ENCODE measurements at places on chromosomes 5 and 9.

DNA sequence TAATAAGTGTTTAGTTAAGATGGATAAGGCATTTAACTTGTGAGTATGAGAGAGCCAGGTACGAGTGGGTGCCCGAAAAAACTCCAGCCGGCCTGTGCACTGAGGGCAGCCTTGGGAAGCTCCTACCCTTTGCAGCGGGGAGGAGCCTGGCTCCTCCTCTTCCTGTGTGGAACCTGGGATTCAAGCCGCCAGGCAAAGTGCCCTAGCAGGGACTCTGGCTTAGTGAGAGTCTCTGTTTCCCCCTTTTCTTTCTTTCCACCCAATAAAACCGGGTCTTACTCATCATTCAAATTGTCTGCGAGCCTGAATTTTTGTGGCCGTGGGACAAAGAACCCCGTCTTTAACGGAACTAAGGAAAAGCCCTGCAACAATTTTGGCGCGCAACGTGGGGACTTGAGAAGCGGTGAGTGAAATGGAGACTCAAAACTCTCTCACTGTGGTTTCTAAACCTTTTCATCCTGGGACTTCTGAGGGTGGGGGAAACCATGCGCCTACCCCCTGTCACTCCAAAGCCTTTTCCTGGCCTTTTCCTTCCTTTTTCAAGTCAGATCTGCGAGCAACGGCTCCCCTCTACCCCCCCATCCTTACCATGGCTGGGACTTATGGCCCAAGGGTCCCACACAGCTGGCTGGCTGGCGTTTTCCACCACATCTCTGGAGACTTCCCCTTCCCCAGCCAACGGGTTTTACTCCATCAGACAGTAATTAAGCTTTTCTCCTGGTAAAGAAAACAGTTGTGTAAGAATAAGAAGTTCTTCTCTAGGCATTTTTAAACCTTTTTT lies 535.7 kb upstream of the ACO1 start:
- no peak for DNase-seq

DNA sequence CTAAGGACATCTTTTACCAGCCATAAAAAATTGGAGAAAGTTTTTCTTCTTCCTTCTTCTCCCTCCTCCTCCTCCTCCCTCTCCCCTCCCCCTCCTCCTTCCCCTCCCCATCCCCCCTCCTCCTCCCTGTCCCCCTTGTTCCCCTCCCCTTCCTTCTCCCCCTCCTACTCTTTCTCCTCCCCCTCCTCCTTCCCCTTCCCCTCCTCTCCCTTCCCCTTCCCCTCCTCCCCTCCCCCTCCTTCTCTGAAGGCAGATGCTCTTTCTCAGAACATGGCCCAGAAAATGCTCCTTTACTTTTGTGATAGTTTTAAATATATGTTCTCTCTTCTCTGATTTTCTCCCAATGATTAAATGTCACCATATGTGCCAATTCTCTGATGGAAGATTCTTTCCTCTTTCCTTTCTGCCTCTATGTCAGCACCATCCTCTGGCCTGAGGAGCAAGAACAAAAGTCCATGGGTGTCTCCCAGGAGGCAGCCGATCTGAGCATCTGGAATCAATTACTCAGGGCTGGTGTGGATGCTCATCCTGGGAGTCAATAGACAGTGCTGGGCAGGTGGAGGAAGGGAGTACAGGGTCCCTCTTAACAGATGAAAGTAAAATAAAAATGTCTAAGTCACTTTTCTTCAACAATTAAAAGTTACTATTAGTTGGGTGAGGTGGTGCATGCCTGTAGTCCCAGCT lies 63.0 kb upstream of the GNA14 start:
- no peak for DNase-seq

GRCh38 chr5:160488394-160489325 lies 67.0 kb downstream of the PTTG1 start:
- DNase-seq: no peak

- no peak for DNase-seq
These were observed 46.7 kb downstream of the GRIA1 start for GRCh38 chr5:153537207-153537606.

GRCh38 chr5:42495914-42496313 lies 72.7 kb downstream of the GHR start:
- no peak for DNase-seq

DNA sequence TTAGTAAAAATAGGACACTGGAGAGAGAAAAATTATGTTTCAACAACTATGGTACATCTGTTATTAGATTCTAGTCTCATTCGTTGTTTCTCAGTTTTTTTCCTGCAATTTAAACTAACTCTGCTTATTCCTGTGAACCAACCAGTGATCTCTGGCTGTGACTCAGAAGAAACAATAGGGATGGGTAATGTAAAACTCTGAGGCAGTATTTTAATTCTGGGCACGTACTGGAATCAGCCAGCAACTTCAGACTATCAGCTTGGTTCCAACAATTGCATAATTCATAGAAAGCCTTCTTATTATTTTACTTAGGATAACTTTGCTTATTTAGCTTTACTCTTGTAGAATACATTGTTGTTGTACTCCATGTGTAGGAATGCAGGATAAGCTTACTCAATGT lies 28.8 kb downstream of the MLLT3 start:
- DNase-seq: no peak

DNA sequence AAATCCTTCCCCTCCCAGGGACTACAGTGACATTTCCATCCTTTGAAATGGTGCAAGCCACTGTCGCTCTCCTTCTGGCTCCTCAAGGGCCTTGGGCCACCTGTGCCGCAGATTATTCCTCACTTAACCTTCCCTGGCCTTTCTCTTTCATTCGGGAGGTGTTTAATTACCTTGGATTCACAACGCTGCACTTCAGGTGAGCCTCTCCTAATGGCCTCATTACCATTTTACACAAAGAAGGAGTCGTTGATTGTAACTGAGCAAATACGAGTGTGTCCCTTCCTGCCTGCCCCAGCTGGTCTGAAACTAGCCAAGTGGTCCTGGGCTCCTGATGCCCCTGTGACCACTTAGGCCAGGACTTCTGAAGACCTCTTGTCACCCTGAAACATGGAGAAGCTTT lies 205.0 kb downstream of the CRB2 start:
- no peak for DNase-seq

DNA sequence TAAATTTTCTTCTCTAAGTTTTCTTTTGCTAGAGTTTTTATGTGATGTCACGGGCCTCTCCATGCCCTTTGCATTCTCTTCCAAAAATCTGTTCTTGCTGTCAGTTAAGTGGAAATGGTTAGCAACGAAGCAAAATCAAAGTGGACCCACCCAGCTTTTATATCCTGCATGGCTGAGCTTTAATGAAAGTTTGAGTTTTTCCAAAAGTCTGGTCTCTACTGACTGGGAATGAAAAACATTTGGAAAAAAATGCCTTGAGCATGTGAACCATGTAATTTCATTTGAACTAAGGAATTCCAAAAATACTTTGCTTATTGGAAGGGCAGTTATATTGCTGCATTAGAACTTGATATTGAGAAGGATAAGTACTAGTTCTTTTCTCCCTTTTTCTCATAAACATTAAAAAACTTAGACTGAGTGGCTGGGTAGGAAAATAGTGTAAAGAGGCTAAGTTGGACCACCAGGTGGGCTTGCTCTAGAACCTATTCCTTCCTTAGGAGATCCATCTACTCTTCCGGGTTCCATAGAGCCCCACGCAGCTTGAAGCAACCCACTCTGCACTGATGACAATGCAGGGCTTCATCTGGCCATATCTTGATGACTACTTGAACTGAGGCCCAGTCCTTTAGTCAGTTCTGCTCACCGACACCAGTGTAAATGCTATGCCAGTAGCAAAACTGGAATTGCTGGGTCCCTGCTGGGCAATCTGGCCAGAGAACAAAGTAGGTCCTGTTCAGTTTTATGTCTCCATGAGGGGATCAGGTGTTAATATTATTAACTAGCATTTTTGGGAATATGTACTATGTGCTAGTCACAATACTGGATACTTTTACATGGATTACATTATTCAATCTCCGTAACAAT lies 17.4 kb upstream of the RIC1 start:
- no peak for DNase-seq

- no peak for DNase-seq
These were observed 188.7 kb downstream of the HSPA4 start for GRCh38 chr5:133240425-133241091.

- no peak for DNase-seq
These were observed 464.4 kb downstream of the TAF11L14 start for GRCh38 chr5:18098691-18099090.

DNA sequence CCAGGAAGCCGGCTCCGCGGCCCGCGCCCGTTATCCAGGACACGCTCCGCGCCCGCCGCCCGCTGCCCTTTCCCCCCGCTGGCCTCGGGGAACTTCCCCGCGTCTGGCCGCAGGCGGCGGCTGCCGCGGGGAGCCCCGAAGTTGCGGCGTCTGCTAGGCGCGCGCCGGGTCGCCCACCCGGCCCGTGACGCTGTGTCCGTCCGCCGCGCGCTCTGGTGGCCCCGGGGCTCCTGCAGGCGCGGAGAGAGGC lies 621 bp upstream of the GCNT4 start:
- DNase-seq: no peak

GRCh38 chr9:134600371-134600770 lies 41.2 kb upstream of the COL5A1 start:
- DNase-seq: no peak

- DNase-seq: peak; percentile 49
These were observed 12.3 kb downstream of the SEPTIN8 start for GRCh38 chr5:132764671-132765238.

- DNase-seq: no peak
These were observed 22.4 kb downstream of the TNFAIP8 start for GRCh38 chr5:119378075-119378700.

GRCh38 chr9:89378541-89378940 lies 60.2 kb downstream of the SECISBP2 start:
- DNase-seq: no peak
